Kidney (tissue), 22 donors: ENCODE measurements at places on chromosomes 7 and 10.

DNA sequence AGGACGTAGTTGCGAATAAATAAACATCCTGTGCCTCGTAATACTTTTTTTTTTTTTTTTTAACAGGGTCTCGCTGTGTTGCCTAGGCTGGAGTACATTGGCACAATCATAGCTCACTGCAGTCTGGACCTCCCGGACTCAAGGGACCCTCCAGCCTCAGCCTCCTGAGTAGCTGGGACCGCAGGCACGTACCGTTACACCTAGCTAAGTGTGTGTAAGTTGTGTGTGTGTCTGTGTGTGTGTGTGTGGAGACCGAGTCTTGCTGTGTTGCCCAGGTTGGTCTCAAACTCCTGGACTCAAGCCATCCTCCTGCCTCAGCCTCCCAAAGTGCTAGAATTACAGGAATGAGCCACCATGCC is 573 bp upstream of the PON2 start:
- no peak for DNase-seq

DNA sequence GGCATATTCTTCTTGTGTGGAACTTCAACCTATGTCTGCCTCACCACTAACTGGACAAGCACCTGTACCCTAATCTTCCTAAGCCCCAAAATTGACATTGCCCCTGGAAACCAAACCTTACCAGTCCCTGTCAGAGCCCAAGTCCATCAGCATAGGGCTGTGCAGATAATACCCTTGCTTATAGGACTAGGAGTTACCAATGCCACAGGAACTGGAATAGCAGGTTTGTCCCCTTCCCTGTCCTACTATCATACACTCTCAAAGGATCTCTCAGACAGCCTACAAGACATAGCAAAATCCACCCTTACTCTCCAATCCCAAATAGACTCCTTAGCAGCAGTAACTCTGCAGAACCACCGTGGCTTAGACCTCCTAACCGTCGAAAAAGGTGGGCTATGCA is 19.8 kb downstream of the ZNF107 start:
- DNase-seq = no peak

DNA sequence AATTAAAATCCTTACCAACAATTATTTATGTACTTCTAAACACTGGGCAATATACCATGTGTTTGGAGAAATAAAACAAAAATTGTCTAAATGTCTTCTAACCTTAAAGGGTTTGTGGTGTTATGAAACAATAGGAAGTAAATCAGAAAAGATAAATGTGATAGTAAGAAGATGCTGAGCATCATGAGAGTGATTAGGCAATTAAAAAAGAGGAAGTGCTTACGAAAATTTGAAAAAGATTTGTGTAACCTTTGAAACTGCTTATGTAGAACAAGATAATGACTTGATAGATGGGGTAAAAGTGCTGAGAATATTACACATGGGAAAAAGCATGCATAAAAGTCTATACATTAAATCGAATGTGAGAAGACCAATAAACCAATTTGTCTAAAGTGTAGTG is 573.4 kb upstream of the CNTNAP2 start:
- no peak for DNase-seq

- DNase-seq = no peak
Measured at GRCh38 chr10:95579835-95580535, 18.8 kb upstream of the SORBS1 start.

GRCh38 chr7:35728412-35729060 is 33.6 kb upstream of the HERPUD2 start:
- no peak for DNase-seq
